Stimulated activated CD4-positive, alpha-beta T cell treated with anti-CD3 and anti-CD28 coated beads, TNF-alpha, amount 100 ng/mL, for 4 hours (primary cell): ENCODE measurements at places on chromosomes 7 and 10.
A peak's percentile ranks its signal among the peaks of the same experiment; 100 is the strongest.

GRCh38 chr7:139763330-139763729 is 14.5 kb downstream of the HIPK2 start:
- DNase-seq, result no peak

- DNase-seq, result no peak
Observed at GRCh38 chr10:80659289-80659688, 121.6 kb downstream of the SH2D4B start.

- no peak for DNase-seq
Observed at GRCh38 chr7:66050990-66051448, 24.6 kb upstream of the ASL start.

- no peak for DNase-seq
Observed at GRCh38 chr7:80216996-80217842, 82.6 kb downstream of the GNAI1 start.

DNA sequence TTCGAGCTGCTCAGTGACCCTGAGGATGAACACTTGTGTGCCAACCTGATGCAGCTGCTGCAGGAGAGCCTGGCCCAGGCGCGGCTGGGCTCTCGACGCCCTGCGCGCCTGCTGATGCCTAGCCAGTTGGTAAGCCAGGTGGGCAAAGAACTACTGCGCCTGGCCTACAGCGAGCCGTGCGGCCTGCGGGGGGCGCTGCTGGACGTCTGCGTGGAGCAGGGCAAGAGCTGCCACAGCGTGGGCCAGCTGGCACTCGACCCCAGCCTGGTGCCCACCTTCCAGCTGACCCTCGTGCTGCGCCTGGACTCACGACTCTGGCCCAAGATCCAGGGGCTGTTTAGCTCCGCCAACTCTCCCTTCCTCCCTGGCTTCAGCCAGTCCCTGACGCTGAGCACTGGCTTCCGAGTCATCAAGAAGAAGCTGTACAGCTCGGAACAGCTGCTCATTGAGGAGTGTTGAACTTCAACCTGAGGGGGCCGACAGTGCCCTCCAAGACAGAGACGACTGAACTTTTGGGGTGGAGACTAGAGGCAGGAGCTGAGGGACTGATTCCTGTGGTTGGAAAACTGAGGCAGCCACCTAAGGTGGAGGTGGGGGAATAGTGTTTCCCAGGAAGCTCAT is 1.1 kb downstream of the DDIT4 start:
- DNase-seq, result no peak

DNA sequence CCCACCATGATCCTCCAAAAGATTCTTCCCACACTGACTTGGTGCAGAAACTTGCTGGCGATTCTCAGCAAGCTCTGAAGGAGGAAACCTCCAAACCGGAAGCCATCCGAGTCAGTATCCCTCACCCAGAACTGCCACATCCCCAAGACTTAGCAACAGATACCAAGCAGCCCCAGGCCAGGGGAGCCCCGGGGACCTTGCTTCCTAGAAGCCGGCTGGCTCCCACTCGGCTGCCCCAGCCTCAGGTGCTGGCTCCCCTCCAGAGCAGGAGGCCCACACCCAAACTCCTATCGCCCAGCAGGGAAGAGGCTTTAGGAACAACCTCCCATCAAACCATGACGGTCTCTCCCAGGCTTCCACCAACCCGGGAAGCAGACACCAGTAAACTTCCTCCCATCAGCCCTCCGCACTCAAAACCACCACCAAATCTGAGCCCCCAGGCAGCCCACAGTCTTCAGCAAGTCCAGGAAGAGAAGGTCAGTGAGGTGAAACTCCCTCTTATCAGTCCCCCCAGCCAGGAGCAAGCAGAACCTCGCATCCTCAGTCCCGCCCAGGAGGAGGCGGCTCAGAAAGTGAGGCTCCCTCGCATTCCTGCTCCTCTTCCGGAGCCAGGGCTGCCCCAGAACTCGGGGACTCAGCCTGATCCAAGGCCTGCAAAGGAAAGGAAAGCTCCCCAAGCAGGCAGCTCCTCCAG is 82.3 kb downstream of the LRGUK start:
- DNase-seq, result no peak

GRCh38 chr10:24617771-24618396 is 105.8 kb downstream of the ARHGAP21 start:
- peak; percentile 7 for DNase-seq

DNA sequence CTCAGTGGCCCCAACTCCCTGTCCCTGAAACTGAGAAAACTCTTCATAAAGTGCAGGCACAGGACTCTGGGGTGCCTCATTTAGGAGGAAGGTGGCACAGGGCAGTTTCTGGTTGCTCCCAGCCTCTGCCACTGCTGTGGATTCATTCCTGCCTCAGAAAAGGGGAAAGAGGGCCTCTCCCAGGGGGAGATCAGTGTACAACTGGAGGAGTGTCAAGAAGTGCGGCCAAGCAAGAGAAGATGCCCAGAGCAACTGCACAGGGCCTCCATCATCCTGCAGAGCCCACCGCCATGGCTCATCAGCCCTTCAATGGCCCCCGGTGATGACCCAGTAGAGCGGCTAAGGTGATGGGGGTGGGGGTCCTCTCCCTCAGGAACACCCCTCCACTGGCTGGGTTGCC is 150.3 kb downstream of the PLXNA4 start:
- no peak for DNase-seq

DNA sequence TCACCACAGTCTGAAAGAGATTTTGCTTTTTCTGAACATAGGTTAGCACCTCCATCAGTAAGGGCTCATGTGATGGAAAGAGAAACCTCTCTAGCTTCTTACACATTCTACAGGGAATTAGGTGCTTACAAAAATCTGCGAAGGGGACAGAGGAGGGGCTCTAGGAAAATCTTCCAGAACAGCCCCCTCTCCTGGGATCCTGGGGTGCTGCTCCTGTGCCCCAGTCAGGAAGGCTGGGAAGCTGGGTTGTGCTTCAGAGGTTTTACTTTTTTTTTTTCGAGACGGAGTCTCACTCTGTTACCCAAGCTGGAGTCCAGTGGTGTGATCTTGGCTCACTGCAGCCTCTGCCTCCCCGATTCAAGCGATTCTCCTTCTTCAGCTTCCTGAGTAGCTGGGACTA is 7.5 kb upstream of the FAM171A1 start:
- DNase-seq, result no peak

DNA sequence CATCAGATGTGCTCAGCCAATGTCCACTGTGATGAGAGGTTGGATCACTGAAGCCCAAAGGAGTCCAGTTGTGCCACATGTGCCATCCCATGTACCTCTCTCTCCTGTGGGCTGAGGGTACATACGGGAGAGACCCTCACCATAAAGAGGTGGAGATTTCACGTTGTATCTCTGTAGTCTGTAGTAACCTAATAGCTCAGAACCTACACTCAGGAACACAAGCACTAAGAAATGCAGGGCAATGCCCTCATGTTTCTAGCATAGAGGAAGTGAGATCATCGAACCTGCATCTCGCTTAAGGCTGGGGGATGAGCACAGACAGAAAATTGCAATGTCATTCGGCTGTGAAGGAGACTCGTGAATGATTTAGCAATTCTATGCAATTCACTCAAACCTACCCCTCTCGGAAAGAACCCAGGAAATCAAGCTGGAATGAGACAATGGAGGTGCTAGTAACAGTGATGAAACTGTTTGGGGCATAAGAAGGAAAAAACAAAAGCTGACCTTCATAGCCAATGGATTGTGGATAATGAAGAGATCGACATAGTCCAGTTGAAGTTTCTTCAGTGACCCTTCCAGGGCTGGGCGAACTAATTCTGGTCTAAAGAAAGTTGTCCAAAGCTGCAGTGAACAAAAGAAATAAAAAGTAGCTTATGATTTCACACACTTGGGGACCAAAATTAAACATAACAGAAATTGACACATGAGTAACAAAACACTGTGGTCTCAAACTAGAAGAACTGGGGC is 80.3 kb upstream of the UCN3 start:
- DNase-seq, result no peak

DNA sequence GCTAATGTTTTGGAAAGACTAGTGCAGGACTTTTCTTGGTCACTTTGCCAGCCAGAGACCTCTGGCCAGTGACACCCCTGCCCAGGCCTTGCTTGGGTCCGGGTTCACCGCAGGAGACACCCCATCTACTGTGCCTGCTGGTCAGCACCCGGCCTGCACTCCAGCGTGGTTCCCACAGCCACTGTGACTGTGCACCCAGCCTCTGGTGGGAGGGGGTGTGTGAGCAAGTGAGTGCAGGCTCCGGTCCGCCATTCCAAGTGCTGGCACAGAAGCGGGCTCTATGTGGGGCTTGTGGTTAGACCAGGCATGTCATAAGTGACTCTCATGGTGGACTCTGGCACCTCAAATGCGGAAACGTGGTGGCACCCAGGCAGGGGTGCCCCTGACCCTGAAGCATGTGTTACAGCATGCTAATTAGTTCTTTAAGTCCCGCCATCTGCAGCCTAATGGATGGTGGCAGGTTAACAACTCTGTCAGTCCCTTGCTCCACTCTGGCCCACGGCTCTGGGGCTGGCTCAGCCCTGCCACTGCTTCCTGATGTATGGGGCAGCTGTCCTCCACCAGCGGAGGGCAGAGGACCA is 311.9 kb upstream of the HGF start:
- no peak for DNase-seq

- DNase-seq, result no peak
Observed at GRCh38 chr10:6143181-6143580, 54.3 kb downstream of the RBM17 start.

DNA sequence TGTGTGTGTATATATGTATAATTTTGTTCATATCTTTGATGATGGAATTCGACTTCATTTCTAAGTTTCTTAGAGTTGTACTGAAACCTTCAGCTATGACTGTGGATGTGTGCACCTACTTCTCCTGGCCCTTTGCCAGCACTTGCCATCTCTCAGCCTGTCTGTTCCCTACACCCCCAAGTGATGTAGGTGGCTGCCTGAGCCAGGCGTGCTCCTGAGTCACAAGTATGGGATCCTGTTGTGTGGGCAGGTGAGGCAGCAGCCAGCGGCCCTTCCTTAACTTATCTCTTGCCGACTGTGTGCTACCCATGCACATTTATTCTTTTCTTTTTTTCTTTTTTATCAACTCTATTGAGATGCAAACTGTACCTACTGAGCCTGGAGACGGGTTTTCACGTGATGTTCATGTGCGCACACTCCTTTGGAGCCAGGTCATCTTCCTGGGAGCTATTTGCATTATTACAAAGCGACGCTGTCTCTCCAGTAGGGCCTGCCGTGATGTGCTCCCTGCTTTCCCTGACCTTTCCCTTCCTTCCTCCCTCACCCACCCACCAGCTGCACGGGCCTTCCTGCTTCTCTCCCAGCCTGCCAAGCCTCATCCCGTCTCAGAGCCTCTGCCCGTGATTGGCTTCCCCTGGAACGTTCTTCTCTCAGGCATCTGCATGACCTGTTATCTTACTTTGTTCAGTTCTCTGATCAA is 31.3 kb upstream of the GALNT11 start:
- DNase-seq, result no peak

- DNase-seq, result no peak
Observed at GRCh38 chr10:18545621-18546305, 105.6 kb downstream of the NSUN6 start.

DNA sequence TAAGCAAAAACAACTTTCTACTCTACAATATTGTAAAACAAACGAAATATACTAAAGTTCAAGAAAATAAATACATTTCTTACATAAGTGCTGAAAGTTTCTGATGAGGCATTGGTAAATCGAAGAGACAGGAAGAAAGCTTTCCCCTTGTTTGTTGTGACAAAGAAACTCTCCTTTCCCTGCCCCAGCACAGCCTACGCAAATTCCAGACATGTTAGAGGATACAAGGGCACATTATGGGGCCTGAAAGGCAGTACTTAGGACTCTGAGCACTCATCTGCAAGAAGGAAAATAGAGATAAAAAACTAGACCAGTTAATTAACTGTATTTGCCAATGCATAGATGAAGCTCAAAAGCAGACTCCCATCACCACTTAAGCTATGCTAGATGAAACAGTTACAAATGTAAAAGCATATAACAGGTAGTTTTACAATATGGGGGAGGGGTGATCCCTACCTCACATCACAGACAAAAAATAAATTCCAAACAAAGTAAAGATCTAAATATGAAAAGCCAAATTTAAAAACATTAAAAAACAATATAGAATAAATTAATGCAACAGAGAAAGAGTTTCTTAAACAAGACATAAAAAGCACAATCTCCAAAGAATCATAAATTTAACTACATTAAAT is 21.8 kb downstream of the ARHGAP19 start:
- no peak for DNase-seq

- no peak for DNase-seq
Observed at GRCh38 chr10:79397575-79398303, 47.7 kb downstream of the ZCCHC24 start.

- DNase-seq, result no peak
Observed at GRCh38 chr10:122786269-122786668, 59.4 kb downstream of the CUZD1 start.

DNA sequence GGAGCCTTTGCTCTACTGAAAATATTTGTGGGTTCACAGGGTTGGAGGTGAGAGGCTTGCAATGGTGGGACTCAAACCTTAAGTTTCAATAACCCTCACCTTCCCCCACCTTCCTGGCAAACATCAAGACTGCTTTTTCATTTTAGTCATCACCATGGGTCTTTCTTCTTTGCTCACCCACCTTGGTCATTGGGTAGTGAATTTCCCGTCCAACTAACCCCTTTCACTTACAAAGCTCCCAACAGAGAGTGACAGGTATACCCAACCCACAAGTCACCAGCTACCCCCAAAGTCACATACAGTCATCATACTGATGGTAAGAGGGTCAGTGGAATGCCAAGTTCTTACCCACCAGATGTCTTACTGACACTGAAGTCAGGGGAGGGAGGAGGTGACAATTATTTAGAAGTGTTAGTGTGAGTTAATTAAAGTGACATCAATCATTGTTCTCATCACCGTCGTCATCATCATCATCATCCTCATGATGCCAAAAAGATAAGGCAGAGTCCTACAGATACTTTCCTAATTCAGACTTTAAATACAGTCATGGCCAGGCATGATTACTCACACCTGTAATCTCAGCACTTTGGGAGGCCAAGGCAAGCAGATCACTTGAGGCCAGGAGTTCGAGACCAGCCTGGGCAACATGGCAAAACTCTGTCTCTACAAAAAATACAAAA is 49.0 kb downstream of the PIK3AP1 start:
- no peak for DNase-seq

DNA sequence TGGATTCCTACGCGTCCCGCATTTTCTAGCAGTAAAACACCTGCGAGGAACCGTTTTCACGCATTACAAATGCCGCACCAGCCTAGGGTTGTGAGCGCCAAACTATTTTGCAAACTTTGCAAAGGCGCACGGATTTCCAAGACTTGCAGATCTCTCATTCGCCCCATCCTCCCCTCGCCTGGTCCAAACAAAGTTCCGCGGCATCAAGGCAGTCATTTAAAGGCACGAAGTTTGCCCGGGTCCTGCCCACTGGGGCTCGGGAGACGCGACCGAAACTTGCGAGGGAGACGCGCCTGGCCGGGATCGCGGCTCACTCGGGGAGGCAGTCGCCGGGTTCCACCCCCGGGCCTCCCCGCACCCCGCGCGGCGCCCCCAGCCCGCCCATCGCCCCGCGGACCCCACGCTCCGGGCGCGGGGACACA is 613 bp downstream of the USP6NL start:
- DNase-seq, result no peak

DNA sequence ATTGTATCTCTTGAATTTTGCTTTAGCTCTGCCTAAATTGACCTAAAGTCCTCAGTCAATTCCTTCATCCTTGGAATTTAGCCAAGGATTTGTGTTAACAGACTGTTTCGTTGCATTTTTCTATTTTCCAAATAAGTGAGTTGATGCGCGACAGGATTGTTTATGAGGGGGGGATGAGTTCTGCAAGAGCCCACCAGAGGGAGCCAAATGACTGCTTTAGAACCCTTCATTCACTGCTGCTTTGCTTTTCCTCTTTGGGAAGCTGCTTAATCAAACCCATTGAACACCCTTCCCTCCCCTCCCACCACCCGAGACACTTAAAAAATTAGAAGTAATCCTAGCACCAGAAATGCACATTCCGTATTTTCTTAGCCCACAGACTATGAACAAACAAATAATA is 33.7 kb upstream of the PTF1A start:
- DNase-seq, result no peak
